ENCODE measurements at places on chromosomes 5 and 9.

DNA sequence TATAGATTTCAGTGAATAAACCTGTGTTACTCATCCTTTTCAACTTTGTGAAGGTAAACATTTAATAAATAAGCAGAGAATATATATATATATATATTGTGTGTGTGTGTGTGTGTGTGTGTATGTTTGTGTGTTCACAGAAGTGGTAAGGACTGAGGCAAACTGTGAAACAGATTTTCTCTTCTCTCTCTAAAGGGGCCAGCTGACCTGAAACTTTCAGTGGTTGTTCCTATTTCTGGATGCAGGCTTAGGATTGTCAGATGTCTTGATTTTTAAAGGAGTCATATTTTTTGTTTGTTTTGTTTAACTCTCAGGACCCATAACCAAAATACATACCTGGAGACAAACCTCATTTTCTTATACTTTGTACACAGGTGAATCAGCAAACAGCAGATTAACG, 714.9 kb upstream of the MEF2C start:
- no peak for DNase-seq

GRCh38 chr9:79477241-79477840, 94.4 kb upstream of the TLE4 start:
- DNase-seq = no peak

GRCh38 chr9:83688921-83689320, 18.8 kb downstream of the UBQLN1 start:
- DNase-seq = no peak

GRCh38 chr5:139246394-139246793, 47.1 kb upstream of the MATR3 start:
- no peak for DNase-seq

DNA sequence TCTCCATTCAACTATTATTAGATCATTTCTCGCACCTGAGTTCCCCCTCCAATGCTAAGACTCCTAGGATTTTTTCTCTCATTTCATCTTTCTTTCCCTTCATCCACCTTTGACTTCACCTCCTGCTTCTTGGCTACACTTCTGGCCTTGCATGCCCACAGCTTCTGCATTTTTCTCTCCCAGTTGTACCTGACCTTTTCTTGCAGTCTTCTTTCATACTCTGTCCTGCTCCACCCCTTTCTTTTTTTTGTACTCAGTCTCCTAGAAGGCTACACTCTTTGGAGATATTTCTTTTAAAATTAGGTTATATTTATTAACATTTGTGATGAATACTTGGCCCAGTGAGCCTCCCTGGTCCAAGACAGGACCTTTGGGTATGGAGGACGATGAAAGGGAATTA, 190.4 kb downstream of the DEPDC1B start:
- DNase-seq = no peak

DNA sequence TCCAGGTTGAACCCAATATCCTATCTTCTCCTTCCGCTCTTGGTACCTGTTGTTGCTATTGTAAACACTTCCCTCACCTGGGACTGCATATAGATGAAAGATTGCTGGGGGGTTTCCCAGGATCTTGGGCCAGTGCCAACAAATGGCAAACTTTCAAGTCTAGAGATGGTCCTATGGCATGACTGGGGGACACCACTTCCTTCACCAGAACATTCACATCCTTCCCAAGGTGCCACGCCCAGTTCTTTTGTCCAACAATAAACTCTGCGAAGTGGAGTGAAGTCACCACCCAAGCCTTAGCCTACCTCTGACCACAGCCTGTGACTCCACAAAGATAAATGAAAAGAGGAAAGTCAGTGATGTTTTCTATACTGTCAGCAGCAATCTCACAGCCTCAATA, 34.4 kb downstream of the DOCK8 start:
- peak; percentile 44 for DNase-seq

- no peak for DNase-seq
Observed at GRCh38 chr5:45692481-45692880, 3.7 kb downstream of the HCN1 start.

DNA sequence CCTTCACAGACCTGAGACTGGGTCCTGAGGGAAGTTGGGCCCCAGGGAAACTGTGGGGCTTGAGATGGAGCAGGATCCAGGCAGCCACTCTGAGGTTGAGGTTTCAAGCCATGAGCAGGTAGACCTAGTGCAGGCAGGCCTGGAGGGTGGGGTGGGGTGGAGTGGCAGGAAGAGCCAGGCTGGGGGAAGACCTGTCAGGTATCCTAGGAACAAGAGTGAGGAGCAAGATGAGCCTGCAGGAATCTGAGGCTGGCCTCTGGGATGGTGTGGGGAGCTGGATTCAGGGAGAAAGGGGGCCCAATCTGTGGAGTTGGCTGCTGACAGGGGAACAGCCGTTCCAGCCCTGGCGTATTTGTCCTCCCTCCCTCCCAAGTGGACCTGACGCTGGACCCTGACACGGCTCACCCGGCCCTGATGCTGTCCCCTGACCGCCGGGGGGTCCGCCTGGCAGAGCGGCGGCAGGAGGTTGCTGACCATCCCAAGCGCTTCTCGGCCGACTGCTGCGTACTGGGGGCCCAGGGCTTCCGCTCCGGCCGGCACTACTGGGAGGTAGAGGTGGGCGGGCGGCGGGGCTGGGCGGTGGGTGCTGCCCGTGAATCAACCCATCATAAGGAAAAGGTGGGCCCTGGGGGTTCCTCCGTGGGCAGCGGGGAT, 9.8 kb downstream of the RACK1 start:
- DNase-seq = no peak

DNA sequence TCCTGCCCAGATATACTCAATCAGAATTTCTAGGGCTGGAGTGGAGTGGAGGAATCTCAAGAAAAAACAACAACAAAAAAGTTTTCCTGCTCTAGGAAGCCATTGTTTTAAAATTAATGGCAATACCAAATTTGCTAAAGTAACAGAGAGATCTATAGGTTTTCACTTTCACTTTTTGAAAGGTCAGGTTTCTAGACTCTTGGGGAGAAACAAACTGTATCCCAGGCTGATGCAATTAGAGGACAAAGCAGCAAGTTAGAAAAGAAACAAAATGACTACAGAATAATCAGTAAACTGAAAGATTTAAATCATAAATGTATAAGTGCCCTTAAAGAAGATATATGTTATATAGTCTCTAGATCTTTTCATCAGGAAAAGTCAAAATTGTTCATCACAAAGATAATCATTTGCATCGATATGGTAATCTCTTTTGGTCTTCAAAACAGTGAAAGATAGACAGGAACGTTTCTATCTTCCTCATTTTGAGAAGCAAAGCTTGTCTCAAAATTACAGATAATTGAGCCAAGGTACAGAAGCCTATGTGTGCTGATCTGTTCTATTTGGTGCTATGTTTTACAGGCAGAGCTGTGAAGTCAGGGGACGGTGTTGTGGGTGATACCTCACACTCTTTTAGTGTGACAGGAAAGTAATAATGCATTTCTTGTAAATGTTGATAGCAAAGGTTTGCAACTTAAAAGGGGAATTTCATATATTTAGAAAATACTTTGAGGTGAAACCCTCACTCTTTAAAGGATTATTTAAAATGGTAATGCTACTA, 1746.6 kb upstream of the C9orf72 start:
- DNase-seq = no peak

GRCh38 chr5:16192311-16192710, 12.7 kb upstream of the MARCHF11 start:
- no peak for DNase-seq

DNA sequence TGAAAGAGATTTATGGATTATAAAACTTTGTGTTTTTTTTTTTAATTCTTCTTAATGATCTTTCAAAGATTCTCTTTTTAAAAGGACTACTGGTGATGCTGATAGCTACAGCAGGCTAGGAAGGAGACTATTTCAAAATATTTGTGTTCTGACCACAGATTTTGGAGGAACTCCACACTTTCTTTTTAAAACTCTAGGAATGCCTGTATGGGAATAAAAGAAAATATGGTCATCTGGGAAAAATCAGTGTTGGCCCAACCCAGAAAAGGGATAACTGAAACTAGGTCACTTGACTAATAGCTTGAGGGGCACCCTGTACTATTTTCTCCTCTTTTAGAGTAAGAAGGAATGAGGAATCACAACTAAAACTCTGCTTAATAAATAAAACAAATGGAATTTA, 97.6 kb upstream of the ADAMTS19 start:
- no peak for DNase-seq

GRCh38 chr9:28938981-28939380, 1365.7 kb upstream of the C9orf72 start:
- DNase-seq = no peak

DNA sequence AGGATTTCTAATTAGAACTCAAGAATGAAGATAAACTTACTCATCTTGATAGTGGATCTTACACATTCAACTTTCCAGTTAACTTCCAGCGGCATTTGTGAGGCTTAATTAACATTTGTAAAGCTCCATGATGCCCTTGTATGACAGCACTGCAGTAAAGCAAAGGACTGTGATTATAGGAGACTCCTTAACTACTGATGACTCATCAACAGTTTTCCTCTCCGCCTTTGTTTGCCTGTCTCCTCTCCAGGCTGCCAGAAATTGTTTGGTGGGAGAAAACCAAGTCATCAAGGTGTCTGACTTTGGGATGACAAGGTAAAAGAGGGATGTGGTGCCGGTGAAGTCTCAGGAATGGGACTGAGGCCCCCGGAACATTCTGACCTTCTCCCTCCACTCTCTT, 20.4 kb upstream of the CYFIP2 start:
- DNase-seq = peak; percentile 54

- DNase-seq = no peak
Observed at GRCh38 chr5:159616952-159617351, 286.7 kb upstream of the IL12B start.

GRCh38 chr9:134231330-134231745, 67.0 kb upstream of the RNU6ATAC start:
- DNase-seq = no peak

DNA sequence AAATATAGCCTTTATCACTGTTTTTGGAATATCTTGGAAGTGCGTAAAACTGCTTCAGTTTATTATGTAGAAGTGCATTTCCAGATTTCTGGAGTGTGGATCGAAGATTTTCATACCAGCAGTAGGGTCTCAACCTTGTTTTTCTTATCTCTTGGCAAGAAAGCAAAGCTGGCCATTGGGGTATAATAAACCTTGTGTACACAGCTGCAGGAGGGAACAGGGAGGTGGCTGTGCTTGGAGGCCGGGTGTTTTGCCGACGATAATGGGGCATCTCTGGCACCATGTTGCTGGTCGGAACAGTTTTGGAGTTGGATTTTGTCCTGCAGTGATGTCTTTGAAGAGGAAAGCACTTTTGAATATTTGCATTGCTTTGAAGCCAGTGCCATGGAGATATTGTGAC, 308.8 kb upstream of the DMRT1 start:
- no peak for DNase-seq

- no peak for DNase-seq
Observed at GRCh38 chr9:133605446-133605845, 3.7 kb downstream of the FAM163B start.

DNA sequence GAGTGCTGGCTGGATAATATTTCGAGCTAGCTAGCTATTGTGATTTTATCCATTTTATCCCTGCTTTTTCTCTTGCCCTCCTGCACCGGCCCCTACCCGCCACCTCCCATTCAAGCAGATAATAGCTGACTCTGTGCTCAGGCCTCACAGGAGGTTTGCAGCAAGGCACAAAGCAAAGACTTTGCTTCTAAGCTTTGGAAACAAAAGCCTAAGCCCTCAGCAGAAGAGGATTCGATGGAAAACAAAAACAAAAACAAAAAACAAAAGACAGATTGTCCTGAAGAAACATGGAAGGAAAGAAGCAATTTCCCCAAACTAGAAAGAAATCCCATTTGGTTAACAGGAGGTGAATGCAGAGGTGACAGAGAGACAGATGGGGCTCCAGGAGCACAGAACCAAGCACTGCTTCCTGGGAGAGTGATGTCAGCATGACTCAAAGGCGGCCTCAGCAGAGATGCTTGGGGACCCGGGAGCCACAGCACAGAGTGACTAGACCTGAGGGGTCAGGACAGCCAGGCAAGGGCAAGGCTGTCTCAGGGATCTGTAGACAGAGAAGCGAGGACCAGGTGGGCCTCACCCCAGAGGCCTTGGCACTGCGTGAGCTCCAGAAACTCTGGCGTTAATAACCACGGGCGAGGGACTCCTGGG, 28.4 kb downstream of the MTX3 start:
- no peak for DNase-seq

DNA sequence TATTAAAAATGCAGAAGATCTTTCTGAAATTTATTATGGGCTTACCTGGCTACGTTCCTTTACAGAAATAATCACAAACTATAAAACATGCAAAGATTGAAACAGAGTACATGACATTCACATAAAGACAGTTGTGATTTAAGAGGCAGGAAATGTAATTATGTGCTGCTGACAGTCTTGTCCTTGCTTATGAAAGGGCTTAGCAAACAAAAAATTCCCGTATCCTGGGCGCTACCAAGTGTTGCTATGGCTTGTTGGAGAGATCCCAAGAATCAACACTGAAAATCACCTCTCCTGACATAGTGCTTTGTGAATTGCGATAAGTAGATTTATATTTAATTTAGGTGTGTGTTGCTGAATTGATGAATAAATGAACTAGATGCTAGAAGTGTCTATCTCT, 352.5 kb upstream of the C9orf72 start:
- DNase-seq = no peak

DNA sequence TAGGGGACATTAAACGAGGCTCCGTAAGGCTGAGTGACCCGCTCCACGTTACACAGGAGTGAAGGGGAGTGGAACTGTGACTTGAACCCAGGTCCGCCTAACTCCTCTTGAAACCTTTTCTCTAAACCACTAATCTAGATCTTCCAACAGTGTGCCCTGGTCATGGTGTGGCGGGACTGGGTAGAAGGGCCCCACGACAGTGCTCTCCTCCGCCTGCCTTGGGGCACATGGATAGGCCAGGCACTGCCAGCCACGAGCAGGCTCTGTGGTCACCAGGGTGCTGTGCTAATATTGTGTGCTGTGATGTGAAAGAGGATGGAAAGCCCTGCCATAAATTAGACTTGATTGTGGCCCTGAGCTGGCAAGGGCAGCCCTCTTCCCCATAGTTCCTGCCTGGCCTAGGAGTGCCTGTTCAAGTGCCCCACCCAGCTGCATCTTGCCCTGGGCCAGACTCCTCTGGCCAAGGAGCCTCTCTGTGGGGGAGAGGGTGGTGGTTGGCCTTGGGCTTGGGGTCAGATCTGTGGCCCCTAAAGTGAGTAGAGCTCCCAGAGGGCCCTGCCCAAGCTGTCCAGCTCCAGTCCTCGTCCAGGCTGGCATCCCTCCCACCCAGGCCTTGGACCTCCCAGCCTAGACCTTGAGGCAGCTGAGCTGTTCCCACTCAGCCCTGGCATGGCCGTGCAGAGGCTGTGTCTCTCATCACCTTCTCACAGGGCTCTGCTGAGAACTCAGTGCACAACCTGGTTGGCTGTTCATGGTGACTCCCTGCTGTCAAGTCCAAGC, 67.8 kb upstream of the TBC1D2 start:
- DNase-seq = no peak

- DNase-seq = peak; percentile 83
Observed at GRCh38 chr9:111759762-111760639, 34.7 kb downstream of the SHOC1 start.

DNA sequence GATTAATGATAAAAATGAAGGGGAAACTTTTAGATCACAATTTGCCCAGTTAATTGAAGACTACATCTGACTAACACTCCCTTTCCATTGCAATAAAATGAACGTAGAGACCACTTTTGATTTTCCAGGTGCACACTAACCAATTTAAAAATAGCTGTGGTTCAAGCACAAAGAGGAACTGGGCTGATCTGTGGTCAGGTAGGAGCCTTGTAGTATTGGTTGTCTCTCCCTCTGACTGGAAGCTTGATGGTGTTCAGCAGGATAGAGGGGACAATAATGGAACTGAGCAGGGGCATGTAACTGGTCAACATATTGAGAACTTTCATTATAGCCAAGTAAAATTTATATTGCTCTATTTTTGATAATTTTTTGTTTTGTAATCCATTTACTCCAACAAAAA, 886.8 kb upstream of the SEMA6A start:
- DNase-seq = no peak

GRCh38 chr9:90343991-90344390, 298.6 kb downstream of the DIRAS2 start:
- DNase-seq = no peak

All from erythroblast (primary cell).